ENCODE measurements at places on chromosomes 1 and 21.

DNA sequence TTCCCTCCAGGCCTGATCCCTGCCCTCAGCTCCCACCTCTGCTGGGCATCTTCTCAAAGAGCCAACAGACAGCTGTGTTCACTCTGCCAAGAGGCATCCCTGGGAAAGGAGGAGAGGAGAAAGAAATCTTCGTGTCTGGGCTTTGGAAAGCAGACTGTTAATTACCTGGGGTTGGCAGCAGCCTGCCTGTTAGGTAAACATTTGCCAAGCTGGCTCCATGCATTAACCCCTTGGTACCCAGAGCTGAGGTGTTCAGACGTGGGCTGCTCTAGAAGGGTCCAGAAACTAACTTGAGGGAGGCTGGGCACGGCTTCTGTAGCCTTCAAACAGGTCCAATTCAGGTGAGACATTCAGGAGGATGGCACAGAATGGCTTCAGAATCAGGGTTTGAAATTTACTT lies 8.7 kb upstream of the EXTL1 start:
- no peak for DNase-seq

- no peak for DNase-seq
Observed at GRCh38 chr1:232786845-232787455, 18.3 kb upstream of the MAP10 start.

- no peak for DNase-seq
Observed at GRCh38 chr1:95408507-95409136, 174.6 kb downstream of the RWDD3 start.

DNA sequence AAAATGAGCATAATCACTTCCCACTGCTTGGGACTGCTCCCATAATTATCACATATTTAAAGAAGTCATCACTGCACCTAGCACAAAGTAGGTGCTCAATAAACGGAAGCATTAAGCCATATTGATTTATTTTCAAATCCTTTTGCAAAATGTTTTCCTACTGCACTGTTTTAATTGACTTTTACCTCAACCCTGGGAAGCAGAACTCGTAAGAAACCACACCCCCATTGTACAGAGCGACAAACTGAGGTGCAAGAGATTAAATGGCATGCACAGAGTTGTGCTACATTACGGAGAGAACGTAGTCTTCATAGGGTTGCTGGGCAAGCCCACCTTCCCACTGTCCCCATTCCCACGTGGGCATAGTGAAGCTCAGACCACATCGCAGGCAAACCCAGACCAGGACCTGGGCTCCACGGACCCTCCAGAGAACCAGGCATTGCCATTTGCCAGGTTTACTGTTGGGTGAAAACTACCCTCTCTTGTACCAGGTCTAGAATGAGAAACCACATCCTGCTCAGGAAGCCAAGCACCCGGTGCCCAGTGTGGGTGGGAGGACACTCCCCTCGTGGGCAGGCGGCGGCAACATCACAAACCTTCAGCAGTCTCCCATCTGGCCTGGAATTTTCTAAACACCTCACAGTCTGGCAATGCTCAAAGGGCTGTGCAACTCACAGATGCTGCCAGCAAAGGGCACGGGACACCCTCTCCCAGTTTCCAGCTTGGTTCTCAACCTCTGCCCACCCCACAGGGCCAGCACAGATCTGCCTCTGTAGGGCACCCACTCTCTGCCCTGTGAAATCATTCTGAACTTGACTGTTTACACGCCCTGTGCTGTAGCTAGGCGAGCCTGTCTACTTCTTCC lies 8.2 kb downstream of the IFFO2 start:
- DNase-seq = no peak

- DNase-seq = no peak
Observed at GRCh38 chr1:31785947-31786290, 21.8 kb upstream of the ADGRB2 start.
